ENCODE measurements at places on chromosomes 4 and X. TPM values are rescaled to one million over a fixed set of nuclear protein-coding genes. Genes with fewer than 3 reads are reported as not detected.

ARHGAP36 gene
- not detected for total RNA-seq

OTC gene
- total RNA-seq, result not detected

USP17L19 gene
- total RNA-seq, result not detected

L1CAM gene
- 2.1 TPM for total RNA-seq

CENPC gene
- 90.8 TPM for total RNA-seq

TMEM150C gene
- not detected for total RNA-seq

TMEM47 gene
- not detected for total RNA-seq

FTSJ1 gene
- total RNA-seq, result 64.5 TPM

HMGN5 gene
- total RNA-seq, result 0.84 TPM

GNRHR gene
- not detected for total RNA-seq

STATH gene
- not detected for total RNA-seq

FOXR2 gene
- not detected for total RNA-seq

TEX13D gene
- not detected for total RNA-seq

CFP gene
- 13.9 TPM for total RNA-seq

MTNR1A gene
- not detected for total RNA-seq

SOWAHD gene
- total RNA-seq, result not detected

FAM47E gene
- 1.0 TPM for total RNA-seq

KIAA1210 gene
- not detected for total RNA-seq

FAT1 gene
- total RNA-seq, result not detected

GLRB gene
- total RNA-seq, result not detected

FRG2 gene
- total RNA-seq, result not detected

TIGD4 gene
- total RNA-seq, result 0.25 TPM

TLR1 gene
- total RNA-seq, result 9.8 TPM

Measured in CD4-positive, CD25-positive, alpha-beta regulatory T cell (primary cell).